Vagina (tissue), 2 donors: ENCODE measurements at places on chromosomes 5 and 9.

DNA sequence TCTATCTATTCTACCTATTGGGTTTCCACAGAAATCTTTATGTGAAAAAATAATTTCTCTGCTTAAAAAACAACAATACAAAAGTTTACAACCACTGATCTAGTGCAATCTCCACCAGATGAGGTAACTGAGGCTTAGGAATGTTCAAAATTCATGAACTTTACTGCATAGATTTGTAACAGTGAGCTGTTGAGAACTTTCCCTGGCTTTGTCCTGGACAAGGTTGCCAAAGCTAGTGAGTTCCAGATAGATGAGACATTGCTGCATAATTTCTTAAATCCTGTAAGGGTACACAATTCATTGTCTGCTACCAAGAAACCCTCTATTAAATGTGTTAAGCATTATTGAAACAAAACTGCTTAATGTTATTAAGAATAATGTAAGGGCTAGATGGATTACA, 102.7 kb downstream of the OSMR start:
- DNase-seq = no peak

- DNase-seq = no peak
Measured at GRCh38 chr5:39619168-39619818, 194.5 kb upstream of the DAB2 start.

DNA sequence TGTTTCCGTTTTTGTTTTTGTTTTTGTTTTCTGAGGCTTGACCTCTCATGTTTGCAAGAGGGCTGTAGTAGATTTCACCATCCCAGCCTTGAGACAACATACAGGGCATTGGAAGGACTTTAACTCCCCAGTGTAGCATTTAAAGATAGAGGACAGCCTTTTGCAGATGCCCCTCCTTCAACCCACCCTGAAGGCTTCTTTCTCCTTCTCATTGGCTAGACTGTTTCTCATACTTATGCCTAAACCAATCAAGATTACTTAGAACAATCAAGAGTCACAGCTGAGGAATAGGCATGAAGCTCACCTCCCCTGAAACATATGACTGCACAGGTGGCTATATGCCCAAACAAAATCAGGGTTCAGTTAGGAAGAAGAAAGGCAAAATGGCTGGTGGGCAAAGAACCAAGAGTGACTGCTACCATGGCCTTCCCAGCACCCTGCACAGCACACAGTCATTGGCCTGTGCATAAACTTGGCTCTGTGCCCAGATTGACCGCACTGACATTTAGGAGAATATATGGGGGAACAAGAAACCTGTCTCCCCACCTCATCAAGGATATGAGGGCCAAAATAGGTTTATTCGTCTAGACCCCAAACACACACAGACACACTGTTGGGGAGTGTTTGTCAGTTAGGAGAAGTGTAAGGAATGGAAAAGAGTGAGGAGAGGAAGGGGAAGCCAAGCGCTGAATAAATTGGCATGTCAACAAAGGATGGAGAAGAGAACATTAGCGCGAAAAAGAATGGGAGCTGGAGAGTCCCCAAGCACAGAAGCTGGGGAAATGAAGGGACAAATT, 137.3 kb upstream of the RANBP3L start:
- DNase-seq = no peak

GRCh38 chr5:127878174-127878750, 175.1 kb downstream of the CCDC192 start:
- DNase-seq = no peak

GRCh38 chr5:154467655-154468354, 10.2 kb downstream of the HAND1 start:
- no peak for DNase-seq

DNA sequence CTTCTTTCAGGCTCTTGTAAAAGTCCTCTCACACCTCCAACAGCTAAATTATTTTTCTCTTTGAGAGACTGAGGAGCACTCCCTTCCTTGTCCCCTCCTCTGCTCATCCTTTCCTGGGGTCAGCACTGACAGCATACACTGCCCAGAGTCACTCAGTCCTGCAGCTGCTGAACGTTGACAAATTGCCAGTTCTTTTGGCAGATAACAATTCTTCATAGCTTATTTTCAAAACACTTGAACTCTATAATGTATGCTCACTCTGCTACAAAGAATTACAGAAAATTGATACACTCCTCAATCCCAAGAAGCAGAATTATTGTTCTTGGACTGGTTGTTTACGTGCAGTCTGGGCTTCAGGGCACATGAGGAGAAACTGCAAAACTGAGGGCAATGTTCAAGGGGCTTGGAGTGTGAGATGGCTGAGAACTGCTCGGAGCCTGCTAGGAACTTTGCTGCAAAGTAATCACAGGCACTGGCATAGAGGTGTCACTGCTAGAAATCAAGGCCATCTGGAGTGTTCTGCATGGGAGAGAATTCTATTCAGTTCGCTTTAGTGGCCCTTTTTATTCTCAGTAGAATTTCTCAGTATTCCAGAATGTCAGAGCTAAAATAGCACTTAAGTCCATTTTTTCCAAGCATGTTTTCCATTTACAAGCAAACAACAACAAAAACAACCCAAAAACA, 96.4 kb upstream of the SPOCK1 start:
- DNase-seq = no peak
